Activated T-helper 17 cell treated with anti-CD3 and anti-CD28 coated beads, Interleukin-2, amount 50 U/mL, for 72 hours (primary cell): ENCODE measurements at places on chromosomes 5 and 9. TPM values are rescaled to one million over a fixed set of nuclear protein-coding genes. Genes with fewer than 3 reads are reported as not detected.

Gene GAPT
- total RNA-seq: not detected

GRCh38 chr9:77898864-77899263 lies 132.7 kb downstream of the GNAQ start:
- no peak for ATAC-seq

DNA sequence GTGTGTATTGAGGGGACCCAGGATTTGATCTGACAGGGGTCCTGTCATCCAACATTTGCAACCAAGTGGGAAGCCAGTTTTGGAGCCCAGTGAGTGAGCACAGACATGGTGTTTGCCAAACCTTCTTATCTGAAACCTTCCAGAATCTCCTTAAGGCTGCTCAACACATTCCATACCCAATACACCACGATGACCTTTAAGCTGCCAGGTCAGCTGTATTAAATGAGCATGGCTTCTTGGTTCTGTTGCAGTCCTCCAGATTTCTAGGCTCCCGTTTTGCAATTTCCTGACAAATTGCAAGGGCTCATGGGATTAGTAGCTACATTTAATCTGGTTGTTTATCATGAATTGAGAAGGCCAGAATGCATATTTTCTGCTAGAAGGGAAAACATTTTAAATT lies 124.2 kb upstream of the ATP10B start:
- ATAC-seq: no peak

DNA sequence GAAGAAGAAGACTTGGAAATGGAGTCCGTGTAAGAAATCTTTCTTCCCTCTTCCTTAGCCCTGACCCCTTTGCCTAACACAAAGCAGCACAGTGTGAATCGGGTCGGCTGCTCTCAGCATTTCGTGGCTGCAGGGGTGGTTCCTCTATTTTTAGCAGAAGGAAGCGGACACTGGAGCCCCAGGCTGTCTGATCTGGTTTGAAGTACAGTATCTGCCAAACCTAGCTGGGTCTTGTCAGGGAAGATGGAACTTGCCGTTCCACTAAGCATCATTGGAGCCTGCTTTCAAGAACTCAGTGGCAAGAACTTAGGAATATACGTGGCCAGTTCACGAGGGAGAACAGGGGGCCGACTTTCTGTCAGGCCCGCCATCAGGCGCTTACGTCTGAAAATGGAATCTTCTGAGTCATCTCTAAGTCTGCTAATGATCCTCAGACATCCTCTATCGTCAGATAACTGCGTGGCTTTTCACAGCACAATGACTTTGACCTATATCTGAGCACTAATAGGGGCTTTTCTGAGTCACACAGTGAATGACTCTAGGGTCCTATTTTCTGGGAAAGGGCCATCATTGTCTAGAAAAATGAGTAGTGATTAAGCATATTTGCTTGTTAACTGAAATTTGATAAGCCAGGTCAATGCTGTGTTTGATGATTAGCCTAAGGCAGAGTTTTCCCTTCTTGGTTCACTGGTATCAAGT lies 43.3 kb upstream of the NCS1 start:
- ATAC-seq: peak; percentile 82

DNA sequence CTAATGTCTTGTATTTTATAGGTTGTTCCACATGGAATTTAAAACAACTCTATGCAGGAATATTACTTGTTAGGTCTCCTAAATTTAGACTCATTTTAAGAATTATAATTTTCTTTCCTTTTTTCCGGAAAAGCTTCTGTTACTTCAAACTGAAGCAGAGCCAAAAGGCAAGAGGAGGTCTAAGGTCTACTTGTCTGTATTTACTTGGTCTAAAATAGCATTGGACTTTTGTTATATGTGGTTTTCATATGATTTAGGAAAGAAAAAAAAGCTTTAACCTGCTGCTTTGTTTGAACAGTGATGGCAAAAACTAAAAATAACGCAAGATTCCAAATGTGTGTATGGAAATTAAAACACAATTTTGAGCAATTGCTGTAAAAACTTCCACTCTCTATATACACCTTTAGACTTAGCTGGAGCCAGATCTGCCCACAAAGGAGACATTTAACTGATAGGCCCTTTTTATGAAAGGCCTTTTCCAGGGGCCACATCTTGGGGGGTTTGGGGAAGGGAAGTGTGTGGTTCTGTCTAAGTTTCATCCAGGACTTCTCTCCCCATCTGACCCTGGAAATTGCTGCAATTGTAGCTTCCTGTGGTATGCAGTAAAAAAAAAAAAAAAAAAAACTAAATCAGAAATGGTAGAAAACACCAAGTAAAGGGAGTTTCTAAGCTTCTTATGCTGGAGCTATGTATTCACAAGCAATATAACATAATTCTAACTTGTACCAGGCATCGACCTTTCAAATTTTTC lies 307.7 kb upstream of the MEF2C start:
- no peak for ATAC-seq

Gene ARHGEF28
- total RNA-seq: 0.17 TPM

Gene PHAX
- total RNA-seq: 30.5 TPM

DNA sequence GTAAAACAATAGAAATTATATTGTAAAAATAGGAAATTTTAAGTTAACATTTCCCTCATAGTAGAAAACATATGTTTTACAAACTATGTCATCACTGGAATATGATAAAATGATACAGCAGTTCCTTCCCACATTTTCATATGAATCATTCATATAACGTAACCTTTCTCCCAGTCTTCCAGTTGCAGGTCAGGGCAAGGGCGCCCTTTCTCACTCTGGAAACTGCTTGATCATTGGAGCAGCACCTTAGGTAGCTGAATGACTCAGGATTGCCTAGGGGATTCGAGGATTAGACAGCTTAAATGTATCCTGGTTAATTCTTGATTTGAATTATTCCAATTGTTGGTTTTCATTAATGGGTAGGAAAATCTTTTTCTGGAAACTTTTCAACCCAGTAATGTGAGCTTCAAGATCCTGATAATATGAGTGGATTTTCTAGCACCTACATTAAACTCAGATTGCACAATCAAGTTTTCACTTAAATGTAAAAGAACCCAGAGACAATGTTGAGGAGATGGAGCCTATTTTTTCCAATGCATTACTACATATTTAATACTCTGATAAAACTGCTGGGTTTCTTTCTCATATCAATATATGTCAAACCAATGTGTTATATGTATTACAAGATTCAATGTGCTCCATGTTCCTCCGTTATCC lies 32.6 kb upstream of the ANXA1 start:
- no peak for ATAC-seq

DNA sequence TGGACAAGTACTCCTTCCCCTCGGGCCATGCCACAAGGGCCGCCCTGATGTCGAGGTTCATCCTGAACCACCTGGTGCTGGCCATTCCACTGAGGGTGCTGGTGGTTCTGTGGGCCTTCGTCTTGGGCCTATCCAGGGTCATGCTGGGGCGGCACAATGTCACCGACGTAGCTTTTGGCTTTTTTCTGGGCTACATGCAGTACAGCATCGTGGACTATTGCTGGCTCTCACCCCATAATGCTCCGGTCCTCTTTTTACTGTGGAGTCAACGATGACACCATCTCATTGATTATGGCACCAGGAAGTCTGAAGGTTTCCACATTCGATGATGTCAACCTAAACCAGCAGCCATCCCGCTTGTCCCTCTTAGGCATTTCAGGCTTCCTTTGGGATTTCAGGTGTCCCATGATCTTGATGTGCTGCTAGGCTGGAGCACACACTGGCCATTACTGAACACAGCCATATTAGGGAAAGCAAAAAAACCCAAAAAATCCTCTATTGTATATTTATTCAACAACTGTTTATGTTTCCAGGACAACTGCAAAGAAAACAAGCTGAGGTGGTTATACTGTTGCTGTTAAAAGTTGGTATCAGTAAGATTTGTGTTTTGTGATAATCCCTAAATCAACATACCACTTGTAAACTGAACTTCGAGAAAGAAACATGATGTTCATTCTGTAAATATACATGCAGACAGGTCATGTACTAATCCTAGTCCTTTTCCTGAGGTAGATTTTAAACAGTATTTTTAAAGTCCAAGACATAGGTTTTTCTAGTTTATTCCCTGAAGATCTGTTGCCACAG lies 1.1 kb downstream of the PLPP6 start:
- no peak for ATAC-seq

Gene CER1
- not detected for total RNA-seq

GRCh38 chr5:13746026-13746425 lies 198.5 kb downstream of the DNAH5 start:
- ATAC-seq: no peak

GRCh38 chr5:132495667-132496190 lies 5.2 kb upstream of the IRF1 start:
- ATAC-seq: peak; percentile 45

Gene SLC25A2
- total RNA-seq: 0.42 TPM

DNA sequence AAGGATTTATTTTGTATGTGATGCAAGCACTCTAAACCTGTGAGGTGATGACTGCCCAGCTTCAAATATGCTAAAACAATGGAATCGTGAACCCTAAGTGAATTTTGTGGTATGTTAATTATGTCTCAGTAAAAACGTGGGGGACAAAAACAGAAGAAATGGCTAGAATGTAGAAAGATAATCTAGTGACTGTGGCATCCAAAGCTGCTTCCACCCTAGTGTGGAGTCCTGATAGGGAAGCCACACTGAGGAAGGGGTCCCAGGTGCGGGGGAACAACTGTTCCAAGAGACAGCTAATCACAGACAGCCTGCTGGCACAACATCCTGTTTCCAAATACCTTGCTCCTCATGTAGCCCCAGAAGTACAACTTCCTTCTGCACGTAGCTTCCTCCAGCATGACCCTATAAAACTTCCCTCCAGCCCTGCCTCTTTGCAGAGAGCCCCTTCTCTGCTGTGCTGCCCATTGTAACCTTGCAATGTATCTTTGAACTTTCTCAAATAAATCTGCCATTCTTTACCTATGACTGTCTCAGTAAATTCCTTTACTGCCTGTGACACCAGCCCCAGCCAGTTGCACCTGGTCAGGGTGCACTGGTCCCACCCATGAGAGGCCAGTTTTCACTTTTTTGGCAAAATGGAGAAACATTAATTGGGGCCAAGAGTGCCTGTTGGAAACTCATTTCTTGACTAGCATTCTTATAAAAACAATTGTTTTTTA lies 4.9 kb downstream of the GMCL2 start:
- no peak for ATAC-seq

GRCh38 chr5:134533115-134533815 lies 7.8 kb downstream of the JADE2 start:
- ATAC-seq: no peak

DNA sequence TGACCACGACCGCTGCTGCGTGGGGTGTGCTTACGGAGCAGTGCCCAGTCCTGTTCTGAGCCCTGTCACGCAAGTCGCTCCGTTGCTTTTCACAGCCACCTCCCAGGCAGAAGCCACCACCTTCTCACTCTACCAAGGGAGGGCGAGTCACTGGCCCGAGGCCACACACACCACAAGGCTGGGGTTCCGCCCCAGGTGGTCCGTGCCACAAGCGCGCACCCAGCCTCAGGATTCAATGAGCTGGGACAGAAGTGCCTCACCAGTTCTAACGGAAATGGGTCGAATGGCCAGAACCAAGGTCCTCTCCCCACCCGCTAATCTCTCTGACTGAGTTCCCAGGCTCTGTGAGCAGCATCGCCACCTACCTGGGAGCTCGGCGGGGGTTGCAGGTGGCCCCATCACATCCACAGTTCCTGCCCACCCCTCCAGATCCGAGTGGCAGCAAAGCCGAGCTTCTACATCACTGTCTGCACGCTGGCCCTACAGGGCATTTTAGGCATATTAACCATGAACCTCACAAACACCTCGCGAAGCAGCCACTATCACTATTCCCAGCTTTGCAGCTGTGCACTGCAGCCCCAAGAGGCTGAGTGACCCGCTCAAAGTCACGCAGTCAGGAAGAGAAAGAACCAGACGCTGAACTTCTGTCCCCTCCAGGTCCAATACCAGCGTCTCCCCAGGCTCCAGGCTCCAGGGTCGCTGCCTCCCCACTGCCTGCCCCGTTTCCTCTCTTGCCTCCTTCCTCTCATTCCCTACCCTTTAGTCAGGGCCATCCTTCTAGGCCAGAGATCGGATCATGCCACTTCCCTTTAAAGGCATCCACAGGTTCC lies 92.1 kb upstream of the PHYKPL start:
- no peak for ATAC-seq

DNA sequence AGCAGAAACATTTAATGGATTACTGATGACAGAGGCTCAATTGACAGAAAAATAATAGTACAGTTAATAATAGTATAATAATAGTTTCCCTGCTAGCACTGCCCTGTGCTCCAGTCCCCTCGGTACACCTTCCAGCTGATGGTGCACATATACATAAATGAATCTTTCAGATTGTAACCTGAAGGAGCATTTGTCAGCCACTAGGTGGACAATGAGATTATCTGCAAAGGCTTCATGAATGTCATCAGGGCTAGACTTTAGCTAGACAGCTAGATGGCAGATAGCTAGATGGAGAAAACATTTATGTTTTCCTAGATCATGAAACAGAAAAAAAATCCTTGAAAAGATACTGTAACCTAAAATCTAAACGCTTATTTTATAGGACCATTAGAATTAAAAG lies 304.4 kb upstream of the SMC2 start:
- ATAC-seq: no peak

- no peak for ATAC-seq
These were observed 148.7 kb upstream of the IL12B start for GRCh38 chr5:159478950-159479349.

DNA sequence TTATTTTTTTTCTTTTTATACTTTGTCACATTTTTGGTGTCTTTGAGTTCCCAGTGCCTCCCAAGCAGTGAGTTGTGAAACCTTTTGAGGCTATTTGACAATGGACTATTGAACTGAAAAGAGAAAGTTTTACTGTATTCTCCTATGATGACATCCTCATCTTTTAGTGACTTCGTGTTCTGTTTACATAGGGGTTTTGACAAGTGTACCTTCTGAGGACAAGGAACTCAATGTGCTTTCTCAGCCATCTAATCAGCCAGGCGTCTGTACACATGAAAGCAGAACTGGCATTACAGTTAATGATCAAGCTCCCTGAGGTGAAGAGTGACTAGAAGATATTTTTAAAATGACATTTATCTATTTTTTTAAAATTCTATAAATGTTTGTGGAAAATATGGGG lies 175.5 kb downstream of the ANXA1 start:
- no peak for ATAC-seq

Gene NSMF
- total RNA-seq: 26.6 TPM

- ATAC-seq: no peak
These were observed 64.9 kb downstream of the FAM170A start for GRCh38 chr5:119694284-119694683.

Gene PCDHA13
- total RNA-seq: not detected

GRCh38 chr9:3768712-3769457 lies 243.1 kb upstream of the RFX3 start:
- no peak for ATAC-seq

DNA sequence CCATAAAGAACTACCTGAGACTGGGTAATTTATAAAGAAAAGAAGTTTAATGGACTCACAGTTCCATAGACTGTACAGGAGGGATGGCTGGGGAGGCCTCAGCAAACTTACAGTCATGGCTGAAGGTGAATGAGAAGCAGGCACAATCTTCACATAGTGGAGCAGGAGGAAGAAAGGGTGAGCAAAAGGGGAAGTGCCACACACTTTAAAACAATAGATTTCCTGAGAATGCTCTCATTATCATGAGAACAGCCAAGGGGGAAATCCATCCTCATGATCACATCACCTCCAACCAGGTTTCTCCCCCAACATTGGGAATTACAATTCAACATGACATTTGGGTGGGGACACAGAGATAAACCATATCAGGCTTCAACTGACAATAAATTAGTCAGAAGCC lies 664.9 kb downstream of the TAF11L14 start:
- no peak for ATAC-seq

- ATAC-seq: no peak
These were observed 16.9 kb downstream of the PDGFRB start for GRCh38 chr5:150138551-150139265.

GRCh38 chr5:123220621-123221146 lies 131.6 kb downstream of the PRDM6 start:
- no peak for ATAC-seq
